Stimulated activated CD8-positive, alpha-beta memory T cell treated with anti-CD3 and anti-CD28 coated beads, Interleukin-15, amount 100 ng/mL, for 48 hours (primary cell): ENCODE measurements at places on chromosomes 4 and X.

DNA sequence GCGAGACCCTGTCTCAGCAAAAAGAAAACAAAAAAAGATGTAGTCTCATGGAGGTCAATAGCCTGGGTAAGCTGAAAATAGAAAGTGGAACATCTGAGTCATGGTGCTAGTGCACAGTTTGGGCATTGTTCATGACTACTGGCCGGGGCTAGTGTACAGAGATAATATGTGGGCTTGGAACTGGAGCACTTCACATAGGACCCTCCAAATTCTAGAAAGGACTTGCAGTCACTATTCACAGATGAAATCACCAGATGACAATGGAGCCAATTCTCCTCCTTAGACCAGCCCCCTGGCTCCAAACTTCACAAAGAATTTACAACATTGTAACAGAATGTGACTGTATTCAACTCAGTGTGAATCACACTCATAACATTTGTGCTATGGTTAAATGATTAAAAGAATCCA, 367.8 kb upstream of the SLC7A11 start:
- DNase-seq: no peak

DNA sequence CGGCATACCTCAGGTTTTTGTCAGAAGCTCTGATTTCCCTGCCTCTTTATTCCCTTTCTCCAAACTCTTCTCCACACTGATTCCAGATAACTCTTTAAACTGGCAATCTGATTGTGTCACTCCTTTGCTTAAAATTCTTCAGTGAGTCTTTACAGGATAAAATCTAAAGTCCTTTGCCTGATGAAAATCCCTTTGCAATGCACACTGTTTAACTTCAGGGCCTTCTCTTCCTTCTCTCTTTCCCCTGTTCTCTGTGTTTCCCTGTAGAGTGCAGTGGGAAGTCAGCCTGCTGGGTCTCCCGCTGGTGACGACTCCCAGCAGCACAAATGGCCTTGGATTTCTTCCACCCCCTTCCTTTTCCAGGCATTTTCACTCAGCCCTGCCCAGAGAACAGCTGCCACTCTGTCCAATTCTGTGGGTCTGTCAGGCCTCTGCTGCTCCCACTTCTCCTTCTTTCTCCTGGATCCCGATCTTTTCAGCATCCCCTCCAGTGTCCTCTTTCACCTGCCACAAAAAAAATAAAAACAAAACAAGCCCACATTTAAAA, 189.9 kb upstream of the NWD2 start:
- DNase-seq: no peak

GRCh38 chrX:100599456-100599855, 14.7 kb downstream of the TNMD start:
- DNase-seq: no peak

DNA sequence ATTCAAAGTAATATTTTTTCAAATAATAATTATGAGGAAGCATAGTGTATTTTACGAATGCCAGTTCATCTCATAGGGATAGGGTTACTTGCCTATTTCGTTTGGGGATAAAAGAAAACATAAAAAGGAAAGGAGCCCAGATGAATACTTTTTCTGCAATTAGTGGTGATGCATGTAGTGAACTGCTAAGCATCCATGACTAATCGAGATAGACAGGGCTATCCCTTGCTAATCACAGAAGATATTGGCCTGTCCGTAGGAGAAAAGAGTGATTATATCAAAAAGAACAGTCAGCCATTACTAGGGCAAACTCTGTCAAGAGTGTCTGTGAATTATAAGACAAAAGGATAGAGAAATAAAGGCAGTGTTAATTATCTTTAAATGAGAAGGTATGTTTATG, 746.1 kb downstream of the C4orf33 start:
- DNase-seq: no peak

GRCh38 chrX:46978341-46979291, 66.4 kb downstream of the JADE3 start:
- peak; percentile 47 for DNase-seq

GRCh38 chrX:108735679-108736508, 469 bp downstream of the IRS4 start:
- DNase-seq: no peak

DNA sequence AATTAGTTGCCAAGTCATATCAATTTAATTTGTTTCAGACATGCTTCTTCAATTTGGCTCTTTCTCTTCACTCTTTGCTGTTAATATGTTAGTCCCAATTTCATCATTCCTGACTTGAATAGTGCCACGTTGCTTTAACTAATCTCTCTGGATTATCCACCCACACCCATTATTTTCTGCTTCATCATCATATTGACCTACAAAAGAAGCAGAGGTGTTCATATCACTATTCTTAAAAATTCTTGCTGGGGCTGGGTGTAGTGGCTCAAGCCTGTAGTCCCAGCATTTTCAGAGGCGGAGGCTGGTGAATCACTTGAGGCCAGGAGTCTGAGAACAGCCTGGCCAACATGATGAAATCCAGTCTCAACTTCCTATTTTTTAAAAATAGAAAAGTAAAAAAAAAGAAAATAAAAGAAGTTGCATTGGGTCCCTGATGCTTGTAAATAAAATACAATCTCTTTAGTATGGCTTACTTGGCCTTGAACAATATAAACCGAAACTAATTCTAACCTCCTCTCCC, 65.7 kb upstream of the KCNIP4 start:
- no peak for DNase-seq

- no peak for DNase-seq
Observed at GRCh38 chr4:82458729-82459128, 28.3 kb downstream of the ENOPH1 start.

- DNase-seq: no peak
Observed at GRCh38 chr4:127748957-127749356, 18.8 kb downstream of the SLC25A31 start.

GRCh38 chr4:168723569-168723968, 226.7 kb downstream of the PALLD start:
- no peak for DNase-seq

GRCh38 chrX:113726898-113727297, 857.0 kb upstream of the HTR2C start:
- DNase-seq: no peak
